ENCODE measurements at places on chromosomes 13 and 19.

DNA sequence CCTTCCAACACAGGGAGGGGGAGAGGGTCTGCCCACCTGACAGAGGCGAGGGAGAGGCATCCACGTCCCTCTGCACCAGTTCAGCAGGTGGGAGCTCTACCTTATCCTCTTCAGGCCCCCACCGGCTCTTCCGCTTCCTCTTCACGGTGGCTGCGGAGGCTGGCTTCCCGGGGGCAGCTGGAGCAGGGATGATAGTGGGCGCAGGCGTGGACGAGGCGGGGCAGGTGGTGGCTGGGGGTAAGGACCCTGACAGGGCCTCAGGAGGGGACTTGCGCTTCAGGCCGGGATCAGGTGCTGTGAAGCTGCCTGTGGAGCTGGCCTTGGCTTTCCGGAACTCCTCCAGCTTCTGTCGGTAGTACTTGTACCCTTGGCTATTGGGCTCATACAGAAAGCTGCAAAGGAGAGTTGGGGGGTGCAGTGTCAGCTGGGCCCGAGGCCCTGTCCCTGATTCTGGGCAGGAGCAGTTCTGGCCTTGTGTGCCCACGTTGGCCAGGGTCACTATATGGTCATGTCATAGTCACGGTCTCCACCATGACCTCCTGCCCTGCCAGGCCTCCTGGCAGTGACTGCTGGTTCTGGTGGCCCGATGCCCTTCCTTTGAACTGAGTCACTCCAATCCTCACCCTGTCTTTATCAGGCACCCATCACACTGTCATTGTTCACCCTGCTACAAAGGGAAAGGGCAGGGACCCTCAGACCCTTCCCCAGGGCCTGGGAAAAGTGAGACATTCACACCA is 23.2 kb downstream of the SUGP1 start:
- no peak for DNase-seq

GRCh38 chr13:91347202-91347995 is at the start of gene MIR17HG:
TSS of gene MIR17HG (plus strand) at chr13:91347687.
- peak; percentile 88 for DNase-seq

- DNase-seq, result no peak
Observed at GRCh38 chr19:390386-391206, 18.4 kb downstream of the C2CD4C start.

DNA sequence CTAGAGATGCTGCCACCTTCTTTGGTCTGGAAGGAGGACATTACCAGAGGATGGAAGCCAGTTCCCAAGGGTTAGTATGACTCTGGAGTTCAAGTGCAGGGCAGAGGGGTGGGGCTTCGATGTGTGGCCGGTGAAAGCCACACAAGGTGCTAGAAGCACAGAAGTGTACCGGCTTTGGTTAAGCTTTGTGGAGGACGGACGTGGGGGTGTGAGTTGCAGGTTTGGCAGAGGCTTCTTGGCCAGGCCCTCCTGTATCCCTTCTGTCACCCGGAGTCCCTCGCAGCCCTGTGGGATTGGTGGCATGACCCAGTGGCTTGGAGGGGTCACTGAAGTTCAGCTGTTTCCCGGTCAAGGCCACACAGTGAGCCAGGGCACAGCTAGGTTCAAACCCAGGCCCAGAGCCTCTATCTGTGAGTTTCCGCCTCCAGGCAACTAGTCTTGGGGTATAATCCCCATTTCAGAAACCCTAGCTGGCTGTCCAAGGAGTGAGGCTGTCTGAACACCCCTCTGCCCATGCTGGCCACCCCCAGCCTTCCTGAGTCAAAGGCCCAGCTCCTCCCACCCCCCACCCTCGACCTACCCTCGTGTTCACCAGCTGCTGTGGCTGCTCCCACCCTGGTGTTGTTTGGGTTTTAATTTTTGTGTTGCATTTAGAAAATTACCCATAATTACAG is 4.6 kb upstream of the SSBP4 start:
- DNase-seq, result no peak

DNA sequence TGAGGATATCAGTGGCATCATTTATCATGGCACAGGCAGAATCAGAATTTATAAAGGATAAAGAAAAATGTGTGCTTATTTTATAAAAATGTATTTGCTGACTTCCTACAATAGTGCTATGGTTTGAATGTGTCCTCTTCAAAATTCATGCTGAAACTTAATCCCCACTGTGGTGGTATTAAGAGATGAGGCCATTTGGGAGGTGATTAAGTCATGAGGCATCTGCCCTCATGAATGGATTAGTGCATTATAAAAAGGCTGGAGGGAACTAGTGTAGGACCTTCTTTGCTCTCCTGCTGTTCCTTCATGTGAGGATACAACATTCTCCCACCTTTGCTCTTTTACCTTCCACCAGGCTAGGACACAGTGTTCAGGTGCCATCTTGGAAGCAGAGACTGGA is 212.8 kb downstream of the RFC3 start:
- DNase-seq, result no peak

GRCh38 chr19:2305452-2306280 is 2.3 kb downstream of the LINGO3 start:
- DNase-seq, result no peak

GRCh38 chr13:110820322-110820721 is 94.5 kb downstream of the ANKRD10 start:
- DNase-seq, result no peak

GRCh38 chr19:20662421-20663105 is 1.2 kb upstream of the ZNF626 start:
- no peak for DNase-seq

DNA sequence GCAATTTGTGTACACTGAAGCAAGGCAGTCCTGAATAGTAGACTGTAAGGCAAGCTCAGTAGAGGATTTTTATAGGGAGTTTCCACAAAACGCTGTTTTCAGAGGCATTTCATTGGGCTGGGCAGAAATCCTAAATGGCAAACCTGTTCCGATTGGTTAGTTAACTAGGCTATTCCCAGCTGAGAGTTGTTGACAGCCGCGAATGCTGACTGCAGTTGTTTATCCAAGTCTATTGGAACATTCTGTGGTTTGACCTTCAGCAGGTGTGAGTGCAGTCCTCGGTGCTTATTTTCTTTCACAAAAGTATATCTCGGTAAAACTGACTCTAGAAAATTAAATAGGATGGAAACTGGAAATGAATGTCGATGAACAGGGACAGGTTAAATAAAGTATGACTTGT is 45.4 kb downstream of the TPT1 start:
- DNase-seq, result no peak

DNA sequence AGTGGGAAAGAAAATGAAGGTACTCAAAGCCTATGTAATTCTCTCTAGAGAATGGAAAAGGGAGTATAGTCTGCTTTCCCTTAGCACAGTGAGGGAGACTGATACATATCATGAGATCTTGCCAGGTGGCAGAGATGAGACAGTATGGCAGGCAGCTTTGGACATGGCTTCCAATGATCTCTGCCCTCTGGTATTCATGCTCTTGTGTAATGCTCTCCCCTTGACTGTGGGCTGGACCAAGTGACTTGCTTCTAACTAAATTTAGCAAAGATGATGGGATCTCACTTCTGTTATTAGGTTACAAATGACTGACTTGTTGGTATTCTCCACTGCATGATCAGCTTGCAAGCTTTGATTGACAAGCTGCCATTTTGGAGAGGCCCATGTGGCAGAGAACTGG is 10.2 kb downstream of the ZNF132 start:
- no peak for DNase-seq

GRCh38 chr13:51502153-51502651 is 49.4 kb upstream of the INTS6 start:
- no peak for DNase-seq

- no peak for DNase-seq
Observed at GRCh38 chr19:4014541-4015491, 7.3 kb downstream of the PIAS4 start.

GRCh38 chr19:3249408-3249807 is 24.9 kb downstream of the CELF5 start:
- DNase-seq, result no peak

GRCh38 chr19:2702170-2703076 is at the start of gene GNG7:
TSS of gene GNG7 (minus strand) at chr19:2702694. CDS start at chr19:2520688, 182,006 bp downstream.
- peak; percentile 91 for DNase-seq

GRCh38 chr19:33712268-33712667 is 84.4 kb upstream of the KCTD15 start:
- DNase-seq, result no peak

DNA sequence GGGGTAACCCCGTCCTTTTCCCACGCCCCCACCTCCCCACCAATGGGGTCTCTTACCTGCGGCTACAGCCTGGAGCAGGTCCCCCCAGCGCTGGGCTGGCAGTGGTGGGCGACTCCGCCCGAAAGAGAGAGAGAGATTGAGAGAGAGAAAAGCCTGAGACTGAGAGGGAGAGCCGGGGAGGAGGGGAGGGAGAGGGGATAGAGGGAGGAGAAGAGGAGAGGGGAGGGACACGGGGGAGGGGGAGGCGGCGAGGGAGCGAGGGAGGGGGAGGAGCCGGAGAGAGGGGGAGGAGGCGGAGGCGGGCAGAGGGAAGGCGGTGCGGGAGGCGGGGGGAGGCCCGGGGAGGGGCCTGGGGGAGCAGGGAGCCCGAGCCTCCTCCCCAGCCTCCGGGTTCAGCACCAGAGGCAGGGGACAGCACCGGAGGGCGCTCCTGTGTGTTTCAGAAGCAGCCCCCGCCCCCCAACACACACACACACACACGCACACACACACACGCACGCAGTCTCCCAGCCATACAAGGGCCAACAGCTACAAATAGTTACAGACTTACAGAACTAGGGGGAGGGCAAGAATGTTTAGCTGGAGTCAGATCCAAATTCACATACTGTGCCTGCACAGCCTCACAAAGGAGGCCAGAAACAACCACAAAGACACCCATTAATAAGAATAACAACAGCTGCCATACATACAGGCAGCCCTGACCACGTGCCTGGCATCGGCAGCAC is at the start of gene SLC8A2:
Gene SLC8A2, minus strand, starts transcription at position 161 of the 725 bp plus-strand sequence. CDS start 5,490 bp downstream, outside the sequence.
- peak; percentile 39 for DNase-seq

GRCh38 chr19:2319551-2319950 is 8.8 kb downstream of the LSM7 start:
- no peak for DNase-seq

- no peak for DNase-seq
Observed at GRCh38 chr19:31114585-31114984, 234.7 kb downstream of the TSHZ3 start.

GRCh38 chr19:58196901-58197616 is 14.2 kb downstream of the ZNF274 start:
- no peak for DNase-seq

DNA sequence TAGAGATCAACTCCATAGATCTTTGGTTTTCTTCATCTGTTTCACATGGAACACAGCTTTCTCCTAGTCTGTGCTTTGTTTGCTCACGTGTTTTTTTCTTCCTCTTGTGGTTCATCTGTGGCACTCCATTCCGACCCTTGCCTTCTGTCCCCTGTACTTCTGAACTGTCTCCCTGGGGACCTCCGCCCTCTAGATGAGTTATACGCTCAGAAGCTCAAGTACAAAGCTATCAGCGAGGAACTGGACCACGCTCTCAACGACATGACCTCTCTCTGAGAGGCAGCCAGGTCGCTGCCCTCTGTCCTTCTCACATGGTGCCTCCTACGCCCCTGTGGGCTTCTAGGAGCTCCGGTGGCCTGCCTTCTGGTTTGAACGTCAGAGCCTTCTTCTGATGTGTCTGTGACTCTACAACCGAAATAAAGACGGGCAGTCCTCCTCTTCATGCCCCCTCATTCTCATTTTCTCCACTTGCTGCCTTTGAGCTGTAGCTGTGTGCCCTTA is 16.6 kb upstream of the RAB8A start:
- DNase-seq, result no peak

DNA sequence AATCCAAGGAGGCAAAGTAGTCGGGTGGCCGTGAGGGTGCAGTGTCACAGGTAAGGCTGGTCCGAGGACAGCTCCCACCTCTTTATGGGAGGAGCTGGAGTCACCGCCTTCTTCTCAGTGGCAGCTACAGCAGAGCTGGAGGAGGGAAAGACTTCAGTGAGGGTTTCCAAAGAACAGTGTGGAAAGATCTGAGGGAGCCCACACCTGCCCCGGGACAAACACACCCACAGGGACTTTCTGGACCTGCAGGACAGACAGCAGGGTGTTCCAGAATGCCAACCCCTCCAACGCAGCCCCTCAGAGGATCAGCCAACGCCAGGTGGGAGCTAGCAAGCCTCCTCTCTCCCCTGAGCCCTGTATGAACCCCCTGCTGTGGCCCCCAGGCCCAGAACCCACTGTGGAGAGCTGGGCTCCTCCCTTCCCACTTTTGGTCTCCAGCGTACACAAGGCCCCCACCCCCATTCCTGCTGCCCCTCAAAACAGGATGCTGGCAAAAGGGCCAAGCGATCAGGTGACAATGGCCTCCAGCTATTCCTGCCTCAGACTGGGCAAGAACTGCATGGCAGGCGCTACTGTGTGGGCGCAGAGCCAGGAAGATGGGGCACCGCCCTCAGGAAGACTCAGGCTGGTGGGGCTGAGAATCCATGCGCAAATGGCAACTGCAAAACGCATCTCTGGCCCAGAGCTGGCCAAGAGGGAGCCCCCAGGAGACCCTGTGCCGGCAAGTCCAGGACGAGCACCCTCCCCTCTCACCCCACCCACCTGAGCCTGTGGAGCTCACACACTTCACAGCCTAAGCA is 3.5 kb upstream of the CD320 start:
- DNase-seq, result no peak

DNA sequence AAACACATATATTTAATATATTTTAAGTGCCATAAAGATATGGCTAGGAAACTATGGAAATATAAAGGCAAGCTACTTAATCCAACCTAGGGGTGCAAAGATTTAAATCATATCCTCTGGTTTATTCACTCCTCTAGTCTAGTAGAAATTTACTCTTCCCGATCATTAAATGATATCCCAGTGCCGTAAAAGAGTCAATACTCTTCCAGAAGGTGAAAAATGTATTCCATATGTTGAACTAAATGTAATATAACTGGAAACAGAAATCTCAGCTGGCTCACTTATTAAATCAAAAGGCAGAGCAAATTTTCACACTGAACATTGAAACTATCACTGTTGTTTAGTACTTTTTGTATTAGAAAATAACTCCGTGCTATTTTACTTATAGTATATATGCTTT is 11.1 kb downstream of the MAB21L1 start:
- DNase-seq, result no peak

- no peak for DNase-seq
Observed at GRCh38 chr13:48961379-48961778, 14.3 kb upstream of the FNDC3A start.

DNA sequence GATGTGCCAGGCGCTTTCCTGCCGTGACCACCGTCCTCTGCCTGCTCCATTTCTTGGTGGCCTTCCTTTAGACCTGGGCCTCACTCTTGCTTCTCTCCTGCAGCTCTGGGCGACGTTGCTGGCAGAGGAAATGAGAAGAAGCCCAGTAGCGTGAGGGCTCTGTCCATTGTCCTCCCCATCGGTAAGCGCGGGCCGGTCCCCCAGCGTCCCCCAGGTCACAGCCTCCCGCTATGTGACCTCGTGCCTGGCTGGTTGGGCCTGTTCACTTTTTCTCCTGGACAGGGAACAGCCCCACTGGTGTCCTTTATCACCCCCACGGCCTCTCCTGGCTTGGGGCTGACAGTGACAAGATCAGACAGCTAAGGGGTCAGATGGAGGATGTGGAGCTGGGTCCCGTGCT is 27.7 kb downstream of the SPC24 start:
- DNase-seq, result no peak

GRCh38 chr19:15028490-15028889 is 20.8 kb upstream of the CASP14 start:
- DNase-seq, result no peak

Data from stimulated activated CD4-positive, alpha-beta T cell treated with anti-CD3 and anti-CD28 coated beads, Interleukin-15, amount 100 ng/mL, for 1 hour (primary cell).